NCI-H446 treated with DMSO at 0.1 percent for 48 hours (cell line): ENCODE measurements at places on chromosomes 7 and 10.

DNA sequence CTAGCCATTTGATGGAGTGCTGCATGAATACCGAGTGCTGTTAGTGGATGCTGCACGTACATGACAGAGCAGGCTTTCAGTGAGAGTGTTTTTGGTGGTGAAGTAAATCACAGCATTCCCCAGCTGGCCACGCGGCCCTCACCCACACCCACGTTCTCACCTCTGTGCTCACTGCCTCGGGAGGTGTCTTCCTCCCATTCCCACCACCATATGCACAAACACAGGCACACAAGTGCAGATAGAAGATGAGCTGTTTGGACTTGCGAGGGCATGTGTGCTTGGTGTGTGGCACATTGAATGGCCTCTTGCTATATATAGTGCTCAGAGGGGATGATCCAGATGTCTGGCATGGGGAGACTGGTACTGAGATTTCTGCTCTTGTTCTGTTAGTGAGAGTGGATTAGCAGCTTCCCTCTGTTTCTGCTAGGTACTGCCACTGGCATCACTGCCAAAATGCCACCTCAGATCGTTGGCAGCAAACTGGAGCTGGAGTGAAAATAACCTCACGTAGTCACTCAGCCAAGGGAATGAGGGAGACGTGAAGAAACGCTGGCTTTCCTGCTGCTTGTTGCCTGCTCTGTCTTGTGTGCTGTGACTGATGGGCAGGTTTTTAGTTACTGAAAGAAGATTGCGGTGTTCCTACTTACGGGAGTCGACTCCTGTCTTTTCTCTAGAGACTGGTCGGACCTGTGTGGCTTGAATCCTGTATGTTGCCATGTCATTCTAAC, 19.1 kb downstream of the DNAJB6 start:
- DNase-seq, result no peak

DNA sequence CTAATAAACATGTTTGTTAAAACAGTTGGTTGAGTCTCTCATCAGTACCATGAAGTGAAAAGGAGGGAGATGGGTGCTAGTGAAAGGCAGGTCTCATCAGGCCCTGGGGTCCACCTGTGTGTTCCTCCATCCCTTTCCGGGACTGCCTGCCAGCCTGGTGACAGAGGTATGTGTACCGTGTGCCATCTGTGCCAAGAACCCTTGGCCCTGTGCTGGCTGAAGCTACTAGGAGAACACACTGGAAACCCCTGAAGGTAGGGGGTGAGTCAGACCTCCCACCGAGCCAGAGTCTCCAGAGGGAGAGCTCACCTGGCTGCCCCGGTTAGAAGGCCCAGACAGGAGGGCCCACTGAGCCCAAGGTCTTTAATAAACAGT, 2.3 kb downstream of the DDIT4 start:
- no peak for DNase-seq

GRCh38 chr7:119065966-119066365, 841.5 kb downstream of the ANKRD7 start:
- DNase-seq, result no peak

DNA sequence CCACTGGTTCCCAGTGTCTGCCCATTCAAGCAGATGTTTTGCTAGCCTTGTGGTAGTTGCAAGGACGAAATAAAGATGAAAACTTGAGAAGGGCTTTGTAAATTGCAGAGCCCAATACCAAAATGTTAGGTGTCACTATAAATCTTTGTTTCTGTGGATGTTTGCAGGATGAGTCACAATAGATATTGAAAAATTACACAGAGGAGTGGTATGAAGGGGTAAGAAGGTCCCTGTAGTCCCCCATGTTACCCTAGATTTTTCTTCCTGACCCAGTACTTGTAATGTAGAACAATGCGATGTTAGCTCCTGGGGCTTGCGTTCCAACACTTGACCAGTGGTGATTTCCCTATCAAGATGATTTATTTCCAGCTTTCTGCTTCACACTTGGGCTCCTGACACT, 102.6 kb upstream of the LYZL1 start:
- no peak for DNase-seq

- no peak for DNase-seq
Observed at GRCh38 chr10:118139321-118139720, 92.6 kb upstream of the RAB11FIP2 start.

DNA sequence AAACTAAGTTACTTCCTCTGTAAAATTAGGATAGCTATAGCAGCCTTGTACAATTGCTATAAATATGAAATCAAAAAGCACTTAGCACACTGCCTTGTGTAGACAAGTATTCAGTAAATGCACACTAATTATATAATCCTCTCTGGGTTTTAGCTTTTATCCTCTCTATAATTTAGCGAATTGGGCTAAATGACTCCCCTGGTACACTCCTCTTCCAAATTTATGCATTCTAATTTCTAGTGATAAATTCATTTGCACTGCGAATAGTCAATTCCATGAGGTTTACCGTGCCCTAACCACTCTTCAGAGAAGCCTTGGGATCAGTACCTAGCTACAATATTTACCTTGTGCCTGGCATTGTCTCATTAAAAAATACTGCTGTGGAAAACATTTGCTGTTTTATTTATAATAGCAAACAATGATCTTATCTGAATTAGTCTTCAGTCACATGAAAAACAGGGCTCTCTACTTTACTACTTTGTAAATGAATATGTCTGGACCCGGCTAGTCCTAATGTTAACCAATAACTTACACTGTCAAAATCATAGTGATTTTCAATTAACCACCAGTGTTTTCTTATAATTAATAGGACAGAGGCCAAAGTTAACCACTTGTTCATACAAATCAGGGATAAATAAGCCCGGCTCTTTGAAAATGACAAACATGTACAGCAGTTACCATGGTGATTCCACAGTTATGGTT, 577.9 kb downstream of the IPMK start:
- DNase-seq, result no peak

DNA sequence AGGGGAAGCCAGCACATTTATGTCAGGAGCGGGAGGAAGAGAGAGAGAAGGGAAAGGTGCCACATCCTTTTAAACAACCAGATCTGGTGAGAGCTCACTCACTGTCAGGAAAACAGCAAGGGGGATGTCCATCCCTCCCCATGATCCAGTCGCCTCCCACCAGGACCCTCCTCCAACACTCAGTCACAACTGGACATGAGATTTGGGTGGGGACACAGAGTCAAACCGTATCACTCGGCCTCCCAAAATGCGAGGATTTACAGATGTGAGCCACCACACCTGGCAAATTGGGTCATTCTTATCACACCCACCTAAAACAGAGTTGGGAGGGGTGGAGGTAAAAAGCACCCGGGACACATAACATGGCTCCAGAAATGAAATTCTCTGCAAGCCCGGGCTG, 41.0 kb downstream of the CARD11 start:
- DNase-seq, result no peak

GRCh38 chr7:131052285-131052904, 275.3 kb upstream of the MKLN1 start:
- no peak for DNase-seq

DNA sequence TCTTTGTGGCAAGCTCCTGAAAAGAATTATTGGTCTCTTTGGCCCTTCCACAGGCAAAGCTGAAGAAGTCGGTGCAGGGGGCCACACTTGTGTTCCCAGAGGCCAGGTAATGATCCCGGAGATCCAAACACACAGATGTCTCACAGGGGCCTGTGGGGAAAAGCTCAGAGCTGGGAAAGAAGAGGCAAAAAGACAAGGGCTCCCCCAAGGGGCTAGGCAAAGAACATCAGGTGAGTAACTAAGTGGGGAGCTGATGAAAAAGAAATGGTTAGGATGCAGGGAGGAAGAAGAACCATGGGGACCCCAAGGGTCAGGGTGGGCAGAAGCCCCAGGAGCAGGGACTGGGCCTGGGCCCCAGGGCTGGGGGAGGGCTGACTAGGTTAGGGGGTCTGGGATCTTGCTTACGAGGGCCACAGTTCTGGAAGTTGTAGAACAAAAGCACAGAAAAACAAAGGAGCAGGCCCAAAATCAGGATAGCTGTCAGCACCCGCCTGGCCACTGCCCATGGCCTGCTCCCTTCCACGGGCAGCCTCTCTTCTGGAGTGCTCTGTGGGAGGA, 1.1 kb downstream of the KEL start:
- DNase-seq, result no peak

DNA sequence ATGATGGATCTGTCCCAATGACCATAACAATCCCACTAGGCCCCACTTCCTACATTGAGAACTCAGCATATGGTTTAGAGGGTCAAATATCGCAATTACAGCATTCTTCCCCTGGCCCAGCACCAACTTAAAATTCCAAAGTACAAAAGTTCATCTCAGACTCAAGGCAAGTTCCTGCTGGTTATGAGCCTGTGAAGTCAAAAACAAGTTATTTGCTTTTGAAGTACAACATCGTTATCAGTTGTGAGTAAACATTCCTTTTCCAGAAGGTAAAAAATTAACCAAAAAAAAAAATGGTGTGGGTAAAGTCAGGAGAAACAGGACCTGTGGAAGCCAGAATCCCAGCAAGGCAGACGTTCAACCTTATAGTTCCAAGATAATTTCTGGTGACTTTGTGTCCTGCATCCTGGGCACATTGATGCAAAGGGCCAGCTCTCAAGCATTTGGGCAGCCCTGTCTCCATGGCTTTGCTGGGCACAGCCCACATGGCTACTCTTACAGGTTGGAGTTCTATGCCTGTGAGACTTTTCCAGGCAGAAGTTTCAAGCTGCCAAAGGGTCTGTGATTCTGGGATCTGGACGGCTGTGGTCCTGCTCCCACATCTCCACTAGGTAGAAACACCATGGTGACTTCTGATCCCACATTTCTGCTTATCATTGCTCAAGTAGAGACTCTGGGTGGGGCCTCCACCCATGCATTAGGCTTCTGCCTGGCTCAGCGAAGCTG, 37.5 kb downstream of the AKR1C8 start:
- no peak for DNase-seq

DNA sequence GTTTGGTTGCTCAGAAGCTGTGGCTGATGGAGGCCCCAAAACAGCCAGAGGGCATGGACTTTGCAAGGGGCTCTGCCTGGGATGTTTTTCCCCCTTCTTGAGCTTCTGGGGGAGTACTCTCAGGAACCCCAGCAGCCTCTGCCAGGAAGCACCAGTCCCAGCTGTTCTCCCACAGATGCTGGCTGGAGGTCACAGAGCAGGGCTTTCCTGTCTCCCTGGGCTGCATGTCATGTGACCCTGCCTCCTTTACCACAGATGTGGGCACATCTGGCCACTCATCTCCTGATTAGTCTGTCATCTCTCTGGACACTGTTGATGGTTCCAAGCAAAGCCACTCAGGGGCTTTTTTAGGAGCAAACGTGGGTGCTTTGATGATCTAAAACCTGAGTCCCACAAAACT, 136.7 kb downstream of the NEURL1 start:
- no peak for DNase-seq

DNA sequence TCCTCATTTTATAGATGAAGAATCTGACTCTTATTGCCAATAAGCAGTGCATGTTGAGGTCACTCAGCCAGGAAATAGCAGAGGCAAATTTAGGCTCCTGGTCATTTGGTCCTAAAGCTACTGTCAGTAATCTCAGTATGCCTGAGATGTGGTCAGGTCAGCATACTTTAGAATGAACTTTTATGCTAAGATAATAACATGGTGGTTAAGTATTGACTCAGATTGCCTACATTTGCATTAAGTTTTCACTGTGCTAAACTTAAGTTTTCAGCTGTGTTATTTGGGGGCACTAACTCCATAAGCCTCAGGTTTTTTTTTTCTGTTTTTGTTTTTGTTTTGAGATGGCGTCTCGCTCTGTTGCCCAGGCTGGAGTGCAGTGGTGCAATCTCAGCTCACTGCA, 35.9 kb upstream of the CCSER2 start:
- no peak for DNase-seq
